ENCODE measurements at places on chromosomes 7 and 10.

- no peak for DNase-seq
Measured at GRCh38 chr10:132657748-132658147, 120.2 kb downstream of the INPP5A start.

- DNase-seq, result no peak
Measured at GRCh38 chr7:83821866-83822265, 172.9 kb upstream of the SEMA3E start.

- DNase-seq, result no peak
Measured at GRCh38 chr7:74470504-74470903, 16.8 kb downstream of the GTF2IRD1 start.

GRCh38 chr10:76572021-76572420 is 1065.6 kb downstream of the KCNMA1 start:
- no peak for DNase-seq

GRCh38 chr10:69088801-69089501 is 1.0 kb downstream of the SRGN start:
- no peak for DNase-seq

- DNase-seq, result no peak
Measured at GRCh38 chr7:20170633-20171032, 46.6 kb downstream of the MACC1 start.

DNA sequence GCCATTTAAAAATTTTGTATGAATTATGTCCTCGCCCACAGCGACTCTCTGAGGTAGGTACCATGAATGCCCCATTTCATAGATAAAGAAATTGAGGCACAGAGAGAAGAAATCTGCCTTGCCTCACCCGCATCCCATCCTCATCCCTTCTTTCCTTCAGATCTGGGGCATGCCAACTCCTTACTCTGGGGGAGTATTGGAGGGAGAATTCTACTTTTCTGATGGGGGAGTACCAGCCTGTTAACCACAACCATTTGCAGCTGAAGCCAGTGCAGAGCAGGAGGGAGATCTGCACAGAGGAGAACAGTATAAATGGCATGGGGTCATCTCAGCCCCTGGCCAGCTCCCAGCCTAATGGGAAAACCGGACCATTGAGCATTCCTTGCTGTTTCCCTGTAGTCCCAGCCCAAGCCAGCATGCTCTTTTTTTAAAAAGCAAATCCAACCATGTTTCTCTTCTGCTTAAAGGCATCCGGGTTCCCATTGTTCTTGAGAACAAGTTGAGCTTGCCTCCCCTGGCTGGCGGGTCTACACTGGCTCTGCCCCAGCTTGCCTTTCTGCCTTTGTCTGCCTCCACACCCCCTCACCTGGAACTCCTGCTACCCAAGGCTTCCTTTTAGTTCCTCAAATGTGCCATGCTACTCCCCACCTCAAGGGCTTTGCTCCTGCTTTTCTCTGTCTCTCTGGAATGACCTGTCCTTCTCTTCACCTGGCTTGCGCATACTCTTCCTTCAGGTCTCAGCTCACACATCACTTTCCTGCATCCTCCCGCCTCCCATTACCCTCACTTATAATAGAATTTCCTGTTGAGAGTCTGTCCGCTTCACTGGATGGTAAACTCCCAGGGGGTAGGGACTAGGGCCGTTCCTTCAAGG is 8.8 kb upstream of the ZNF503 start:
- DNase-seq, result no peak

GRCh38 chr7:7257899-7258692 is 75.8 kb downstream of the C1GALT1 start:
- no peak for DNase-seq

DNA sequence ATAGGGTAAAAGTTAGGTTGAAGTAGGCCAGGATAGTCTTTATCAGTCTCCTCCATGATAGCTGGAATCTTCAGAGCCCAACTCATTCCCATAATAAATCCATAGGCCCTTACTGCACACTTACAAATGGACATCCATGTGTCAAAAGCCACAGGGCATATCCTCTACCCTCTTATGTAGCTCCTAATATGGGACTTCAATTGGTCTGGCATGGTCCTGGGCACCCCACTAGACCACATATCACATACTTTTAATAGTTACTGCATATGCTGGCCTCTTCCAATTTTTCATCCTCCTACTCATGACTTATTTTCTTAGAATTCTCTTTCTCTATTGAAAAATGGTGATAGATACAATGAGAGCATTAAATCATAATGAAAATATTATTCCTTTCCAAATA is 169.3 kb downstream of the MAGI2 start:
- no peak for DNase-seq

DNA sequence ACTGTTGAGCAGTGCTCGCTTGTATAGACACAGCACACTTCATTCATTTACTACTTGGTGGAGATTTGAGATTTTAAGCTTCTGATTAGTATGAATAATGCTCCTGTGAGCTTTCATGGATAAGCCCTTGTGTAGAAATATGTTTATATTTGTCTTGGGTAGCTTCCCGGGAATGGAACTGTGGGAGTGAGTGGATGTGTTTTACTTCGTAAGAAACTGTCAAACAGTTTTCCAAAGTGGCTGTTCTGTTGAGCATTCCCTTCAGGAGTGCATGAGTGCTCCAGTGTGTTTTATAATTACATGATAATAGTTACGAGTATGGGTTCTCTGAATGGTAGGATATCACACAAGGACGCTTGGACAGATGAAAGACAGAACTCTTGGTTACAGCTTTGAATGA is 49.4 kb downstream of the VWC2 start:
- DNase-seq, result no peak

DNA sequence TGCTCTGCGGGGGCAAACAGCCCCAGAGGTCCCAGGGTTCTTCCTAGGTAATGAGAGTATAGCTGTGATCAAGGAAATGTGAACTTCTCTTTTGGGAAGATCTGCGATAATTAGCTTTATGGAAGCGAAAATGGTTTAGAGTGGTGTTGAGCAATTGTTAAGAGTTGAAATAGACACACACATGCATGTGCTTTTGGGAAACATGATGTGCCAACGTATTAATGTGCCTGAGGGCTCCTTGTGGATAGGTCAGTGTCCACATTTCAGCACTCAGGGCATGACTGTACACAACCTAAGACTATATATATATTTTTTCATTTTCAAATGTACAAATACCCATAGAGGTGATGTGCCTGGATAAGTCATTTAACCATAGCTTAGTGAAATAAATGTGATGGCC is 67.0 kb downstream of the GSDME start:
- DNase-seq, result no peak

- no peak for DNase-seq
Measured at GRCh38 chr10:92573091-92573797, 649 bp downstream of the IDE start.

DNA sequence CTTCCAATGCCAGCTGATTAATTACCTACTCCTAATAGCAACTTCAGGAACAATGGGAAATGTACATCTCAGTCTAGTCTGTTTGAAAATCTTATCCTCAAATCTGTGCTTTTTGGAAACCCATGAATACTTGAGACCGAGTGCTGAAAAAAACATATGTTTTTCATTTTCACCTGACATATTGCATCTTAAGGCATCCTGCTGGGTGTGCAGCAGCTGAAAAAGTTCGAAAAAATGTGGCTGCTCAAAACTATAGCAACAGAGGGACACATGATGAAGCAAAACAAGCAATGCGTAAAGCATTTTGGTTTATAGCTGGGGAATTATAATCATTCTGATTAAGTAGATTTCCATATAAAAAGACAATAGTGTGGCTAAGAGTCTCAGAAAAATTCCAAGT is 218.0 kb downstream of the CREB5 start:
- DNase-seq, result no peak

- no peak for DNase-seq
Measured at GRCh38 chr10:71810048-71810750, 36.9 kb upstream of the VSIR start.

- no peak for DNase-seq
Measured at GRCh38 chr10:26556748-26557640, 118.9 kb downstream of the APBB1IP start.

GRCh38 chr7:84953234-84953633 is 233.6 kb downstream of the SEMA3D start:
- DNase-seq, result no peak

DNA sequence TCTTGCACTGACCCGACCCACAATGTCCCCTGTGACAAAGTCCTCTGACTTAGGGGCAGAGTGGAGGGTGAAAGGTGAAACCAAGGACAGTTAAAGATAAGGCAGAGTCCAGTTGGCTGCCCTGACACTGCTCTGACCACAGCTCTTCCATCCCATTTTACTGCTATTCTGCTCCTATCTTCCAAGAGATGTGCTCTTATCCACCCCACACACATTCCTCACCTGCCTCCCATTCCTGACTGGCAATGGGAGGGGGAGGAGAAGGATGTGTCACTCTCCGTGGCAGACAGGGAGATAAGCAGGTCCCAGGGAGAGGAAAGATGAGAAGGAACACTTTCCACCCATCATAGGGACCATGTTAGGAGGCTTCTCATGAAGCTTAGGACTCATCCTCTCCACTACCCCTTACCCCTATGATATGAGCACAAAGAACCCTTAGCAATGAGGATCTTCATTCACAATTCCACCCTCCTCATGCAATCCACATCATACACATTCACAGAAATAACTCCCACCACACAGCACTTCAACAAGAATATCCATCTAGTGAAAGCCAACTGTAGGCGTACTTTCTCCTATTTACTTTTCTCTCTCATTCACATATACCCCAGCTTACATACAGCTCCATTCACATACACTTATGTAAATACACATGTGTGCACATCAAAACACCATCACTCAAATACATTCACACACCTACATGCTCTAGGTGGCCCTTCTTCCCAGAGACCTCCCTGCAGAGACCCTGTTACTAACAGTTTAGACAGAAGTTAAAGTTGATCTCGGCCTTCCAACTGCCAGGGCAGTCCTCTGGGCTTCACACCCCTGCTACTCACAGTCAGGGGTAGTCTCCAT is 6.6 kb downstream of the SYNPO2L start:
- DNase-seq, result no peak

All from activated gamma-delta T cell (primary cell).